Activated T-helper 1 cell treated with anti-CD3 and anti-CD28 coated beads, Interleukin-2, amount 50 U/mL, for 16 hours (primary cell): ENCODE measurements at places on chromosomes 1 and 21.

DNA sequence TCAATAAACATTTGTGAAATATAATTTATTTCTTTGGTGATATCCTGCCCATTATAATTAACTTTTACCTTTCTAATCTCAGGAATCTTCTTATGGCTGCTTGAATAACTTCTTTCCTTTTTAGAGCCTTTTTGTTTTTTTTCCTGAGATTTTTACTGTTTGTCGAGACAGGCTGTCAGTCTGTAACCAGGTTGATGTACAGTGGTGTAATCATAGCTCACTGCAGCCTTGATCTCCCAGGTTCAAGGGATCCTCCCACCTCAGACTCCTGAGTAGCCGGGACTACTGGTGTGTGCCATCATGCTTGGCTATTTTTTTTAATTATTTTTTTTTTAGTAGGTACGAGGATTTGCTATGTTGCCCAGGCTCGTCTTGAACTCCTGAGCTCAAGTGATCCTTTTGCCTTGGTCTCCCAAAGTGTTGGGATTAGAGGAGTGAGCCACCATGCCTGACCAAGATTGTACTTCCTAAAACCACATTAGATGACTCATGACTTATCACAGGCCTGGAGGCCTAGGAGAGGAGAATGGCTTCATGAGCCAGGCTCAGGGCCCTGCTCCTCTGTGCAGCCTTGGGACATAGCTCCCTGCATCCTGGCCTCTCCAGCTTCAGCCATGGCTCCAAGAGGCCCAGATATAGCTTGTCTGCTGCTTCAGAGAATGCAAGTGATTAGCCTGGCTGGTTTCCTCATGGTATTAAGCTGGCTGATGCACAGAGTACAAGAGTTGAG, 48.6 kb downstream of the CTH start:
- no peak for DNase-seq

GRCh38 chr1:40004857-40005256, 35.7 kb upstream of the CAP1 start:
- DNase-seq: no peak

GRCh38 chr1:115717541-115717940, 51.0 kb downstream of the CASQ2 start:
- DNase-seq: no peak

DNA sequence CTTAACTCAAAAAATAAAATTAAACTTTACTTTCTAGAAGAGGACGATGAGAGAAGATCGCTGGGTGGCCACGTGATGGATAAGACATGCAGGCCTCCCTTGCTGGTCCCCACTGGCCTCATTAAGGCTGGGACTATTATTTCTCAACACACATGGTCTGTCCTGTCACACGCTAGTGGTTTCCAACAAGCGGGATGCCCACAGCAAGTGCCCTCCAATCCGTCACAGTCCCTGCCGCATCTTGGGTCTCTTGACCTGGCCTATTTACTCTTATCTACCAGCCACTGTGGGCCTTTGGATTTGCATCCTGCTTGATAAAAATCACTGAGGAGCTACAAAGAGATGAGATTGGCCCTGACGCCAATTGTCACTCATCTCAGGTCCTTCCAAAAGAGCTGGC, 30.0 kb downstream of the CAPZB start:
- DNase-seq: no peak

DNA sequence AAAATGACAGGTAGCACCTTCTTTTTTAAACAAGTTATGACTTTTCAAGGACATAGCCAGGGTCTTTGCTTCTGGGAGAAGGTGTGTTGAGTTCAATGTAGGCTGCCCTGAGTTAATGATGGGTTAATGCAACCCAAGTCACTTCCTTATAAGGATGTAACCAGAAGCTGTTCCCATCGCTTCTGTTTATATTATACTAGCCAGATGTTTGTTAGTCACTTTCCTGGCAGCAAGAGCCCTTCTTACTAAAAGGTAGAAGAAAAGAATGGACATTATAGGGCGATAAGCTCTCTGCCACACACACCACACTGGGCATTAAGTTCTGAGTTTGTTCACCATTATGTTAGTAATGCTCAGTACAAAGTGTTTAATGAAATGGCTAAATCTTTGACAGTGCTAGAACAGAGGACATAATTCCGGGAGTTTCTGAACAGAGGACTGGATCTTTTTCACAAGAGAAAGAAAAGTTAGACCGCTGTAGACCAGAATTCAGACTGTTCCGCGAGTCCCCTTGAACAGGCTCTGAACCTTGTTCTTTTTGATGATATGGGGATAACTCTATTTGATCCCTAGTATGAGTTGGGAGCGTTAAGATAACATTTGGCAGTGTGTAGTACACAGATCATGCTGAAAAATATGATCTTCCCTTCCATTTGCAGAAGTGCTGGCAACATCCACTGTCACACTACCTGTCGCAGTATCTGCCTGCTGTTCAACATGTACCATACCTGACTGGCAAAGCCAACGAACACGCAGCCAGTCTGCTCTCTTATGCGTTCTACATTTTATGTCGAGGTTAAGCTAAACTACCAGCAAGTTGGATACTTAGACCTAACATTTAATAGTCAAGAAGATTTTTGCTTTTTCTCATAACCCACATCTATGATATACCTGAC, 41.0 kb downstream of the DEGS1 start:
- no peak for DNase-seq

- no peak for DNase-seq
These were observed 44.1 kb downstream of the TFF3 start for GRCh38 chr21:42271065-42271464.

DNA sequence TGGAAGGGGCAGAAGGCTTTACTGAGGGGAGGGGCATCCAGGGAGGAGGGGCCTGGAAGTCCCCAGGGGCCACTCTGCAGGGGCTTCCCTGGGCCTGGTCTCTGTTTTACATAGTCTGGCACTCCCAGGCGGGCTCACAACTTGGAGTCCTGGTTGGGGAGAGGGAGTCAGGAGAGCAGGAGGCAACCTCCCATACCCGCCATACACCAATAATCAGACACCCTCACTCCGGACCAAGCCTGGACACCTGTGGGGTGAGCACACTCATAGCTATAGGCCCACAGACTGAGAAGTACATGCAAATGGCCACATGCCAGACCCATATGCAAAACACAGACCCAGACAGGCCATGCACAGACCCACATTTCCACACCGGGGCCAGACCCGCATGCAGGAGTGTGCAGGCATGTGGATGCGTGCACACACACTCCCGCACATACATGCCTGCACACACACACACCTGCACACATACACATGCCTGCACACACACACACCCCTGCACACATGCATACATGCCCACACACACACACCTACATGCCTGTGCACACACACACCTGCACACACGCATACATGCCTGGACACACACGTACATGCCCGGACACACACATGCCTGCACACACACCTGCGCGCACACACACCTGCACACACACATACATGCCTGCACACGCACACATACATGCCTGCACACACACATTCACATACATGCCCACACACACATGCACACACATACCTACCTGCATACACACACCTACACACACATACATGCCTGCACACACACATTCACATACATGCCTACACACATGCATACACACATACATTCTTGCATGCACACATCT, 89.5 kb upstream of the RUNX3 start:
- DNase-seq: no peak

GRCh38 chr1:170619241-170620028, 44.5 kb upstream of the PRRX1 start:
- DNase-seq: no peak

DNA sequence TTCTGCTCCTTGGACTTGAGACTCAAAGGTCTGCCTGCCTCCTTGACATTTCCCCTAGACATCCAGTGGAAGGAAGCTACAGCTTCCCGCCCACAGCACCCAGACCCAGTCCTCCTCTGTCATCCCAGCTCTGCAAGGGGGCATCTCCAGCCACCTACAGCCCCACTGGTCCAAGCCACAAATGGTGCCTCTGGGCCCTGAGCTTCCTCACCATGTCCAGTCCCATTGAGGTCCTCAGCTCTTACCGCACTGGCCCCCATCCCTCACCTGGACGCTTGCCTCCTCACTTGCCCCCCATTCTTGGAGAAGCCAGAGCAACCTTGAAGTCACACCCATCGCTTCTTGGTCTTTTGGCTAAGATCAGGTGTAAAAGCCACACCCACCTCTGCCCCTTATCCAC, 13.2 kb downstream of the PODN start:
- no peak for DNase-seq

GRCh38 chr21:39022035-39022434, 161.2 kb downstream of the PSMG1 start:
- no peak for DNase-seq

- DNase-seq: no peak
These were observed 64.3 kb upstream of the VTCN1 start for GRCh38 chr1:117275055-117275454.

DNA sequence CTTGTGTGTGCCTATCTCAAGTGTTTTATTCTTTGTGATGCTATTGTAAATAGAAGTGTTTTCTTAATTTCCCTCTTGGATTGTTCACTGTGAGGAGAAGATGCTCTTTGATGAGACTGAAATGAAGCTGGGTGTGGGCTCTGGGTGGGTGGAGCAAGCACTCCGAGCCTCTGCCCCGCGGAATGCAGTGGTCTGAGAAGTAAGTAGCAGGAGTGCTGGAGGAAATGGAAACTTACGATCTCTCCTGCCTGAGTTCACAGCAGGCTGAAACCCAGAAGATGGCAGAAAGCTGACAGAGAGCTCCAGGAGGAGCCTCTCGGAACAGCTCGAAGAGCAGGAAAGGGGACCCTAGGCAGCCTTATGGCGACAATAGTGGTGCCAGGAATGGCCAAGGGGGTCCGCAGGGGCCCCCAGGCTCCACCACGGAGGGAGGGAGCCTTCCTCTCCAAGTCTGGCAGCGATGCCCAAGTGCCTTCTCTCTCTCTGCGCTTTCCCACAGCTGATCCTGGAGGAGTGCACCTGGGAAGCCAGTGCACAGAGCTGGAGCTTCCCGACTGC, 126.8 kb upstream of the COL6A1 start:
- DNase-seq: no peak

DNA sequence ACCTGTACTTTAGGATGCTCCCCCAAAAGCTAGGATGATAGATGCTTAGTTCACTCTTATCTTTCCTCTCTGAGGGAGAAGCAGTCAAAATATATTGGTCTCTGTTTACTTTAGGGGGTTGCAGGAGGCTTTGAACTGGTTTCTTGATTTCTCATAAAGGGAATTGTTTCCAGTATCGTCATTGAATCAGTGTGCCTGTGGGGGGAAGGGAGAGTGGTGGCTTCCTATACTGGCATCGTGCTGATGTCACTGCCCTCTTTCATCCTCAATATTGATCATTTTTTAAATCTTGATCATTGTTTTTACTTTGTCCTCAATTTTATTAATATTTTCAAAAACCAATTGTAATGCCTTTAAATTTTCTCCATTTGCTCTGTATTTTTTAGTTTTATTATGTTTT, 40.2 kb upstream of the CFHR3 start:
- DNase-seq: no peak

DNA sequence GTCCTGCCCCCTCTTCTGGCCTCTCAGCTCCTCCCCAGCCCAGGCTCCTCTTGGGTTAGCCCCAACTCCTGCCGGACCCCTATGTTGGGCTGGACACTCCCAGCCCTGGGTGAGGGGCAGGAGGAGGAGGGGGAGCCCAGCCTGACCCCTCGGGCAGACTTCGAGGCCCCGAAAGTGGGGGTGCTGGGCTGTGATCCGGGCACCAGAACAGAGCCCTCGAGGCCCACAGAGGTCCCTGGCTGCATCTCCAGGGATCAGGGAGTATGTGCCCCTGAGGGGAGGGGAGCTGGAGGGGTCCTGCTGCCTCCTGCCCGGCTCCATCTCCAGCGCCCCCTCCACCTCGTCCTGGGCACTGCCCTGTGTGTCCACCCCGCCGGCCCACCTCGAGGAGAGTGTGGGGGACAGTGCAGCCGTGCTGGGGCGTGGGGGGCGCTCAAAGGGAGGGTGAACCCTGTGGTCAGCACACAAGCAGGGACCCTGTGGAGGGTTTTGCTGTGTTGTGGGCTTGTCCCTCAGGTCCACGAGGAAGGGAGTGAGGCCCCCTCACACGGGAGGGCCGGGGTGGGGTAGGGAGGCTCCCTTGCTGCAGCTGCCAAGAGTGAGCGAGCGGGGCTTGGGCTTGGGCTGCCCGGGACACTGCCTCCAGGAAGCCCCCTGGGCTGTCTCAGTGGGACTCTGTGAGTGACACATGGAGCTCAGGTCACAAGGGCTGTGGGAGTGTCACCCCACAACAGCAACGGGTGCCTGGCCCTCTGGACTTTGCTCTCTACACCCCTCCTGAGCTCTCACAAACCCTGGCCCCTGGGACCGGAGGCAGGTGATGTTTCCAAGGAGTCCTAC, 54.4 kb downstream of the COL18A1 start:
- DNase-seq: no peak

DNA sequence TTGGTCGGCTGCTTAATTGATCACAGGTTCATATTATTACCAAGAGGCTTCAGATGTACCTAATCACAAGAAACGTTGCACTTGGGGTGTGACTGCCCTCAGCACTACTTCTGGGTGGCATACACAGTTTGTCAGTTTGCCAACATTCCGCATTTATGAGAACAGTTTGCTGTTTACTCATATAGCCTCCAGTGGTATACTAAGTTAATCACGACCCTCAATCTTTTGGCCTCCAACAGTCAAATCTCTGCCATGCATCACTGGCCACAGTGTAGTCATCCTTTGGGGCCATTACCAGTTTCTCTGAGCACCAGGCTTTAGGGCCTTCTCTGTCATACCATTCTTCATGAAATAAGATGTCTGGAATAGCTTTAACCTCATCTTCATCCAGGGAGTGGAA, 62.8 kb upstream of the BCL9 start:
- no peak for DNase-seq
